ENCODE measurements at places on chromosomes 3 and 15.

DNA sequence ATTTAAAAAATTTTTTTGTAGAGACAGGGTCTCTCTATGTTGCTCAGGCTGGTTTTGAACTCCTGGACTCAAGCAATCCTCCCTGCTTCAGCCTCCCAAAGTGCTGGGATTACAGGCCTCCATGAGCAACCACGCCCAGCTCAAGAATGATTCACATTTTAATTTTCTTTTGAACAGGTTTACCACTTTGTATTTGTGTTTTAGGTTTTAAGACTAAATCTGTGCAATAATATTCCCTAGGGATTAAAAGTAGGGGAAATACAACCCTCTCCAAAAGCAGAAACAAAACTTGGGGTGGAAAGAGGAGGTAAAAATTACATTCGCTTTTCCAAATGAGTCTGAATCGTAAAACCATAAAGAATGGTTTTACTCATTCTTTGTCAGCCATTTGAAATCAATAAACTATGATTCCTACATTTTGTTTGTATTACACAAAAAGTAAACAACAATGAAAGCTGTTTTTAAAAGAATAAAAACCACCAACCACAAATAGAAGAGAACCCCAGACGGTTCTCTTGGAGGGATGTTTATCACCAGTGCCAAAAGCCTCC is 37.8 kb downstream of the SLC24A1 start:
- DNase-seq: no peak

DNA sequence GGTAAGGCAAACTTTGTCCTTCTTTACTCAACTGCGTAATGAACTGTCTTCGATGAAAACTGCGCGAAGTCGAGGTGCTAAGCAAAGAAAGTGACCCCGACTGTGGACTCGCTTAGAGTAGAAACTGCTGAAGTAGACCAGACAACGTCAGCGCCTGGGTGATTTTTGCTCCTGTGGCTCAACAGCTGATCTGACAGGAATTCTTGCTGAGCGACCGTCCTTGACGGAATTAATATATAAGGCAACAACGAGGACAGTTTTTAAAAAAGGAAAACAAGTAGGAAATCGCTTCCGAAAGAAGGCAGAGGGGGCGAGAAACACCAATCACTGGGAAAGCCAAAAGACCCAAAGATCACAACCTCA is 541 bp downstream of the RPS27L start:
- no peak for DNase-seq

- DNase-seq: no peak
These were observed 56.1 kb downstream of the TAFA4 start for GRCh38 chr3:68876112-68876713.

- no peak for DNase-seq
These were observed 287.9 kb upstream of the SEMA6D start for GRCh38 chr15:47429376-47429775.

DNA sequence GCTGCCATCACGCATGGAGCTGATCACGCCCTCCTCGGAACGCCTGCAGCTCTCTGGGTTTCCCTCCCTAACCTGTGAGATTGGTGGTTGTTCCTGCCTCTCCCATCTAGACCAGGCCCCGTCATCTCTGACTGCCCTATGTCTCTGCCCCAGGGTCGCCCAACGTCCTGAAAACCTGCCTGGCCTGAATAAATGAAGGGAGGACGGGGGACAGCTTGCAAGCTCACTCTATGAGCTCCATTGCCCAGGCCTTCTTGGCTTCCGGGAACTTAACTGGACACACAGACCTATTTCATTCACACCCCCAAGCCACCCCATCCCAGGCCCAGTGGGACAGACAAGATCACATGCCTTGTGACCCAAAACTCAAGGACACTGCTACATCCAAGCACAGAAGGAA is 274.2 kb downstream of the XXYLT1 start:
- no peak for DNase-seq

- no peak for DNase-seq
These were observed 648 bp upstream of the P2RY1 start for GRCh38 chr3:152834191-152834775.

DNA sequence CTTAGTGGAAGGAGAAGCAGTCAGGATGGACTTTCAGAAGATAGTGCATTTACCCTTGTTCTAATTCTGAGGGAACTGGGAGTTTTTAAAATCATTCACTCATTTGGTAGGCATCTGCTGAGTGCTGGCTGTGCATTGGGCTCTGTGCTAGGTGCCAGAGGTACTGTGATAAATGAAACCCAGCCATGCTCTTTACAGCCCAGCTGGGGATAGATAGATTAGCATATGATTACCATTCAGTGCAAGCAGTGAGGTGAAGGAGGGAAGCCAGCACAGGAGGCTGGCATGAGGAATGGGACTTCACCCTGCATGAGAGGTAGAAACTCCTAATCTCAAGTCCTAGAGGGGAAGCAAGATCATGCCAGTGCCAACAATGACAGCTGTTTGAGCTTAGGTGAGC is 361.9 kb upstream of the TRIM42 start:
- DNase-seq: no peak

DNA sequence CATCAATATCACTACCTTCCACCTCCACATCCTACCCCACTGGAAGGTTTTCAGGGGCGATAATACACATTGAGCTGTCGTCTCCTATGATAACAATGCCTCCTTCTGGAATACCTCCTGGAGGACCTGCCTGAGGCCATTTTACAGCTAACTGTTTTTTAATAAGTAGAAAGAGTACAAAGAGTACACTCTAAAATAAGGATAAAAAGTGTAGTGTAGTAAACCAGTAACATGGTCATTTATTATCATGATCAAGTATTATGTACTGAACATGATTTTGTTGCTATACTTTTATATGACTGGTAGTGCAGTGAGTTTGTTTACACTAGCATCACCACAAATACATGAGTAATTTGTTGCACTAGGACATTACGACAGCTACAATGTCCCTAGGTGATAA is 46.6 kb upstream of the SSR3 start:
- DNase-seq: no peak

GRCh38 chr3:53731934-53732624 is 114.1 kb downstream of the CHDH start:
- no peak for DNase-seq

GRCh38 chr3:170421111-170421641 is 2.5 kb downstream of the CLDN11 start:
- DNase-seq: no peak

DNA sequence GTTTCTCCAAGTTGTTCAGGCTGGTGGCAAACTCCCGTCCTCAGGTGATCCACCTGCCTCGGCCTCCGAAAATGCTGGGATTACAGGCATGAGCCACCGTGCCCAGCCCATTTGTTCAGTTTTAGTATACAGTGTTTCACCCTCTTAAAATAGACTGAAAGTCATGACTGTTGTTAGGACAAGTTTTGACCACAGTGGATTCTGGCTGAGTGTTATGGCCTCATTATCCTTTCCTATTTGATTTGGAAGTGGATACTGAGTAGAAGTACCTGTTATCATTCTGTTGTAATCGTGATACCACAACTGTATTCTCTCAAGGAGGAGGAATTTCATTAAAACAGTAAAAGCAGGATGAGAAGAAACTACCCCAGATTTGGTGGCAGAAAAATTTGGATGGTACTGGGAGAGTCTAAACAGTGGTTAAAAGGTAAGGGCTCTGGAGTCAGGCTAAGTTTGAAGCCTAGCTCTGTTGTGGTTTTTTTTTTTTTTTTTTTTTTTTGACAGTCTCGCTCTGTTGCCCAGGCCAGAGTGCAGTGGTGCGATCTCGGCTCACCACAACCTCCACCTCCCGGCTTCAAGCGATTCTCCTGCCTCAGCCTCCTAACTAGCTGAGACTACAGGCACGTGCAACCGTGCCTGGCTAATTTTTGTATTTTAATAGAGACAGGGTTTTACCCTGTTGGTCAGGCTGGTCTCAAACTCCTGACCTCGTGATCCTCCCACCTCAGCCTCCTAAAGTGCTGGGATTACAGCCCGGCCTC is 2.6 kb downstream of the MAP2K1 start:
- no peak for DNase-seq

DNA sequence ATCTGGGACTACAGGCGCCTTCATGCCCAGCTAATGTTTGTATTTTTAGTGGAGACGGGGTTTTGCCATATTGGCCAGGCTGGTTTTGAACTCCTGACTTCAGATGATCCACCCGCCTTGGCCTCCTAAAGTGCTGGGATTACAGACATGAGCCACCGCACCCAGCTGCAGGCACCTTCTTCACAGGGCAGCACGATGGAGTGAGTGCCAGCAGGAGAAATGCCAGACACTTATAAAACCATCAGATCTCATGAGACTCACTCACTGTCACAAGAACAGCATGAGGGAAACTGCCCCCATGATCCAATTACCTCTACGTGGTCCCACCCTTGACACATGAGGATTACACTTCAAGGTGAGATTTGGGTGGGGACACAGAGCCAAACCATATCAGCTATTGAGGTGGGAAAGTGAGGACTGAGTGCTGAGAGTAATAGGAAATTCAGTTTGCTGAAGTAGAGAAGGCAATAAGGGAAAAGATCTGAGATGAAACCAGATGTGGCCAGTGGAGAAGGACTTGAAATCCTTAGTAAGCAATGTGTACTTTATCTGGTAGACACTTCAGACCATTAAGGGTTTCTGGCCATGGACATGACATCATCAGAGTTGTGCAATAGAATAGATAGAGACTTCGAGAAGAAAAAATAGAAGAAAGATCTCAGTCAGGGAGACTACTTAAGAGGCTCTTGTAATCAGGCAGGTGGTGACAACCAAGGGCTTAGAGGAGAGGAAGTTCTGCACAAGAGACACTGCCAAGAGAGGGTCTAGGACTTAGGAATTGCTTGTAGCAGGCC is 18.1 kb upstream of the ATP13A5 start:
- DNase-seq: no peak

DNA sequence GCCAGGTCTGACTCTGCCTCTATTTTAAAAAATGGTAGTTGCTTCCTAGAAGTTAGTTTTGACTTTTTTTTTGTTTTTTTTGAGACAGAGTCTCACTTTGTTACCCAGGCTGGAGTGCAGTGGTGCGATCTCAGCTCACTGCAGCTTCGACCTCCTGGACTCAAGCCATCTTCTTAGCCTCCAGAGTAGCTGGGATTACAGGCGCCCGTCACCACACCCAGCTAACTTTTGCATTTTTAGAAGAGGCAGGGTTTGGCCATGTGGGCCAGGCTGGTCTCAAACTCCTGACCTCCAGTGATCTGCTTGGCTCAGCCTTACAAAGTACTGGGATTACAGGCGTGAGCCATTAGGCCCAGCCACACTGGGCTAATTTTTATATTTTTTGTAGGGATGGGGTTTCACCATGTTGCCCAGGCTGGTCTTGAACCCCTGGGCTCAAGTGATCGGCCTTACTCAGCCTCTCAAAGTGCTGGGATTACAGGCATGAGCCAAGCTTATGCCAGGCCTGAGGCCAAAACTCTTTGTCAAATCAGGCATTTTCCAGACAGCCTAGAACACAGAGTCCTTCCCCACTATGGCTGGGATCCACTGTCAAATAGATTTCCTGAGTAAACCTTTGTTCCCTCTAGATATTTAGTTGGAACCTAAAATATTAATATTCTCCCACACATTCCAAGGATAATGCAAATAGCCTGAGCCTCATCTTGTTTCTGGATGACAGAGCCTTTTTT is 13.7 kb downstream of the C3orf62 start:
- DNase-seq: no peak

DNA sequence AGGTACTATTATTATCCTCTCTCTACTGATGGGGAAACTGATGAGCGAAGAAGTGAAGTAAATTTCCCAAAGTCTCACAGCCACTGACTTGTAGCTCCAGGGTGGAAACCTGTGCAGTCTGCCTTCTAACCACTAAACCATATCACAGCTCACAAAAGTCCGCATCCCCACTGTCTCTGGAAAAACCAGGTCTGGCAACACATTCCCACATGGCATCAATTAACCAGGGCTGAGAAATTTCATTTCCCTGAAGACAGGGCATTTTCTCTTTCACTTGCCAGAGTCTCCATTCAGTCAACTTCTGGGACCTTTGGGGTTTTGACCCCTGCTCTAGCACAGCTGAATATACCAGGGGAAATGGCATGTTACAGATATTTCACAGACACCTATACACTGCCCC is 26.5 kb downstream of the FBXO40 start:
- no peak for DNase-seq

- DNase-seq: no peak
These were observed 625.7 kb upstream of the LMCD1 start for GRCh38 chr3:7875925-7876324.

- DNase-seq: no peak
These were observed 165.8 kb upstream of the SLC24A5 start for GRCh38 chr15:47955021-47955420.

DNA sequence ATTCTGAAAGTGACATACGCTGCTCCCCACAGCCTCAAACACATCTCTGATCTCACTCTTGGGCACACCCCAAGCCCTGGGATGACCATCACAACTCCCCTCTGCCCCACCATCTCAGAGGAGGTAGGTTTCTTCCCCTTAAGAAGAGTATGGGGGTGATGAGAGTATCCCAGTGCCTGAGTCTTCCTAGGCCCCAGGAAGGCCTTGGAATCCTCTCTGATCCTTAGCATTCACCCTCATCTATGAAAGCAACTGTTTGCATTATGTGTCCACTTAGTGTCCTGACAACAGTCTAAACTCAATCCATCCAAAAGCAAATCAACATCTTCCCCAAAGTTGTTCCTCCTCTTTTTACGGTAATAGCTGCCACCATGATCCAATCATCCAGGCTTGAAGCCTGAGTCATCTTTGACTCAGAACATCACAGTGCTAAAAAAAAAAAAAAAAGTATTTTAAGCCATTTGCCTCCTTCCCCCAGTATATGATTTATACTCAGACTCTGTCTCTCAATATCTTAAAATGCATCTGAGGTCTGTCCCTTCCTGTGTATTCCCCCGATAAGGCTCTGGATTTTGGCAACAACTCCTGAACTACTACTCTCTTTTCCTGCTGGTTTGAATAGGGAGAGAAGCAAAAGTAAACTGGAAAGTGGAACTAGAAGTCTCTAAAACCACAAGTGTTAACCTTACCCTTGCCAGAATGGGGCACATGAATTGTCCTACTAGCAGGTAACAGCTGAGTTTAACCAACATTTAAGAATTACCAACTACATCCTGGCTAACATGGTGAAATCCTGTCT is 22.5 kb downstream of the POPDC2 start:
- DNase-seq: no peak

DNA sequence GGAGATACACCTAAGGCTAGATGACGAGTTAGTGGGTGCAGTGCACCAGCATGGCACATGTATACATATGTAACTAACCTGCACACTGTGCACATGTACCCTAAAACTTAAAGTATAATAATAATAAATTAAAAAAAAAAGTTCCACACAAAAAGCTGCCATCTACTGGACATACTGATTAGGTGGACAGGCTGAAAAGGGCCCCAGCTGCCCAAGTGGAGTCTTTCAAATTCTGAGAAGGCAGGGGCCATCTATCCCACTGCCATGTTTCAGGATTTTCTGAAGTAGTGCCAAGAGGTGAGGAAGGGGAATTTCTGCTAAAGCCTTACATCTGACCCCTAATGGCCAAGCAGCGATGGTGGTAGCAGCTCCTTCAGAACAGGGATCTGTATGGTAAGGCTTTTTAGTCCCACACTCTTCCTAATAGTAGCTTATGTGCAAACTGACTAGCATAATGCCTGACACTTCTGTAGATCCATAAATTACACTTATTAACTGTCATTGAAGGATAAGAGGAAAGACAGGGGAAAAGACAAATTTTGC is 7.7 kb downstream of the FSTL1 start:
- DNase-seq: no peak
